ENCODE measurements at places on chromosomes 1 and 21.

- DNase-seq: no peak
Observed at GRCh38 chr1:83769594-83770318, 229.2 kb downstream of the TTLL7 start.

- DNase-seq: no peak
Observed at GRCh38 chr1:232335261-232335660, 294.7 kb downstream of the SIPA1L2 start.

DNA sequence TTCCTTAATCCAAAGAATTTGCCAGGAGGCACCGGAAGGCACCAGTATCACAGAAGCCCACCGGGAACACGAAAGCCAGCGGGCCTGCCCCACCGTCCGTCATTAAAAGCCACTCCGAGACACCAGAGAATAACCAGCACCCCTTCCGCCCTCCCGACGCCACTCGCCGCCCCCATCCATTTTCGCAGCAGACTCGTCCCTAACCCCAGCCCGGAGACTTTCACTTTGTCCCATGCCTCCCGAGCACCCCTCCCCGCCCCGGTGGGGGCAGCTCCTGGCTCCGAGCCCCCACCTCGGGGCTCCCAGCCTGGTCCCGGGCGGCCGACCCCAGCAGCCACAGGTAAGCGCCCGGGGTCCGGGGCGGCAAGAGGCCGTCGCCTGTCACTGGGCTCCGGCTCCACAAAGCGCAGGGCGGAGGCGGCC, 105.4 kb downstream of the SLC45A1 start:
- no peak for DNase-seq

GRCh38 chr1:89600451-89601224, 32.3 kb upstream of the LRRC8C start:
- no peak for DNase-seq

DNA sequence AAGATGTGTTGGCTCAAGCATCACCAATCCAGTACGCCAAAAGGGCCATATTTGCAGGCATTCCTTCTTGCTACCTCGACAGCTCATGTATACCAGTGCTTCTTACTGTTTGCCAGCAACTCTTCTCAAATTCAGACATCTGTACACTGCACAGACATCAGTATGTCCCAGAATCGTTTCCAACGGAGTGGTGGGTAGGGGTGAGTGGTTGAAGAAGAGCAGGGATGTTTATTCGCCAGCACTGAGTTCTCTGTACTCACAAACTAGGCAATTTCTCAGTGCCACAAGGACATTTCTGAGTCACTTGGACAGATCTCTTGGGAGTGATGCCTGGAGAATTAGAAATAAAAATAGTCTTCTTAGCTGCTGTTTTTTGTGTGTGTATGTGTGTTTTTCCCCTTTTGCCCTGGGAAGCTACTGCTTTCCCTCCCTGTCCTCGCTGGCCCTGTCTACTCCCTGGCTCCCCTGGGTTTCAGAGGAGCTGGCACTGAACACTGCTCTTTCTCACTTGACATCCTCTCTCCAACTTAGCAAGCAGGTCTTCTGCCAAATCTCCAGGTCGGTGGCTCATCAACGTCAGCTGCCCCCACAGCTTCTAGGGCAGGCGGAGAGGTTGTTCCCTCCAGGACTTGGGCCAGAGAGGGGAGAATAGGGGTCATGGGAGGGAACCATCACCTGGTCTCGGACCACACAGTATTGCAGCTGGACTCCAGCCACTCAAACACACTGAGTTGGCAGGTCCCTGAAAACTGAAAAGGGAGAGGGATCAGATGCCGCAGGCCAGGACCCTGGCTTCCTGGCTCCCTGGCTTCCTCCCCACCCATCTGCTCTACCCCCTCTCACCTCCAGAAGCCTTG, 90.5 kb downstream of the NMNAT2 start:
- no peak for DNase-seq

DNA sequence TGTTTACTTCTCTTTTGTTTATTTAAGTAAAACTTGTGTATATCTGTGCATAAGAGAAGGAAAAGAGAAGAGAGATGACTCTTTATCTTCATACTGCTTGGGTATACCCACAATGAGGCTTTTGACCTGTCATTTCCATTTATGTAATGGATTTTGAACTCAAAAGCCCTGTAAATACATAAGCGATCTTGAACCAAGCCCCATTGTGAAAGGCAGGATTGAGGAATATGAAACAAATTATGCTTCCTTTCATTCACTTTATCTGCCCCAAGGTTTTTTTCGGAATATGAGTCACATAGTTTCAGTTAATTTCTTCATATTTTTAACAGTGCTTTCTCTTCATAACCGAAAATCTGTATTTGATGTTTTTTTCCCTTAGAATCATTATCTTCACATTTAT, 21.4 kb downstream of the CNST start:
- no peak for DNase-seq

DNA sequence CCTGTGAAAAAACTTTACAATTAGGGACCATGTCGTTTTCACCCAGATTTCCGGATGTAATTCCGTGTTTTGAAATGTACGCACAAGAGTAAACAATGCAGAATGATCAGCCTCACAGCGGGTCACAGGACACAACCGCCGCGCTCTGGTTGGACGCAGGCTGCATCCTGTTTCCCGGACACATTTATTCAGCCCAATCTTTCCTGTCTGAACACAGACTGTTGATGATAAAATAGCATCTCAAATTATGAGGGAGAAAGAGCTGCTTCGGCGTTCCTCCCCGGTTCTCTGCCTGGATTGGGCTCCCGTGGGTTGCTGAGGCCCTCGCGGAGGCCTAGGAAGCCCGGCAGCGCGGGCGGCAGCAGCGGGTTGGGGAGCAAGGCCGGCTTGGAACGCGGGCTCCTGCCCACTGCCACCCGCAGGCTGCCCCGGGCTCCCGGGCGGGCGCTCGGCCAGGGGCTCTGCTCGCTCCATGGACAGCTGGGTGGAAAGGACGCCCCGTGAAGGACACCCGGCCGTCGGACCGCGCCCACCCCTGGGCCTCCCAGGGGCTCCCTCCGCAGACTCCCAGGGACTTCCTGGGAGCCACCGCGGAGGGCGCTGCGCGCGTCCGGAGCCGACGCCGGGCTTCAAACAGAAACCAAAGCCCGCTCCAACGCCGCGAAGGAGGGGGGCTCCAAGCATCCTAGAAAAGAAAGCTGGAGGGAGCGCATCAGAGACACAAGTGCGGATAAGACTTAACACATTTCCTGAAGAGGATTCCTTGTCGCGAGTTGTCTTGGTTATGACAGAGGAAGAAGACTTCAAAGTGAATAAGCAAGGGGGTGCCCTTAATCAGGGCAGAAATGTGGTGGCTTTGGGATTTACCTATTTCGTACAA, 122.3 kb downstream of the ESRRG start:
- peak; percentile 88 for DNase-seq

DNA sequence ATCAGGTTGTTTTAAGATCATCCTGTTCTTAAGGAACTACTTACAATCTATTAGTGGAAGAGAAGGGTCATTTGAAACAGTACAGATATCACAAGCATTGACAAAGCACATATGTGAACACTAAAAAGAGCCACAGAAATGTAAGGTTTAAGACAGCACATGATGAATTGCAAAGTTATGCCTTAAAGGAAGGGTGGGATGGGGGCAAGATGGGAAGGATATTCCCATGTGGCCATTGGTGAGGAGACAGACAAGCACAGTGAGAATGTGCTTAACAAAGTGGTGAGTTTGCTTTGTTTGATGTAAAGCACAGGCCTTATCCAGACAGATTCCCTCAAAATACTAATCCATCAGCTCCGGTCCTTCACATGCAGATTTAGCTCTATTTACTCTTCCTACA, 151.6 kb upstream of the IVNS1ABP start:
- DNase-seq: no peak

DNA sequence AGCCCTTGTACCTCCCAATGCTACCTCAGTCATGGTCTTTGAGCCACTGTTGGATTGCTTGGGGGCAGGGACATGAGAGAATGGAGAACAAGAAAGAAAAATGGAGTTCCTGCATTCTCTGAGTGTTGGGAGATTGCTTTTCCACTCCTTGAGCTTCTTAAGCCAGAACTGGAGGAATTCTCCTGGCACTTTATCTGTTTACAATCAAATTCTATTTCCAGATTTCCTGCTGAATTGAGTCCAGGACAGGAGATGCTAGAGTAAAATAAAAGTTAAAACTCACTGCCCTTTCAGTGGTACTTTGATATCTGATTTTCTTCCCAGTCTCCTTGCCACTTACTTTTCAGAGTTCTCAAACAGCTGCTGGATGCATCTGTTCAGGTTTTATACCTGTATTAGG, 24.4 kb upstream of the DEPDC1 start:
- no peak for DNase-seq

DNA sequence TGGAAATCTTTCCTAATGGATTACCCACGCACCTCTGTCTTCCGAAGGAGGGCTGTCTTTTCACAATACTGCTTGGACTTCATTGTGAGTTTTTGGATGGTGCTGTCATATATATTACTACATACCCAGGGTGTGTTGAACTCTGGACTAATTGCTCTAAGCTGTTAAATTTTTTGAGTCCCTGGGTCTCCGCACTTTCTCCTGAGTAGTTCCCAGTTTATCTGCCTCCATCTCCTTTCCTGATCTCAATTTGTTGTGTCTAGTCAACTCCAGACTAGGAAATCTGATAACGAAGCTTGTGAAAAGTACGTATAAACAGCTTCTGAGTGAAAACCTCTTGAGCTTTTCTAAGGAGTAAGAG, 211.1 kb downstream of the ROR1 start:
- no peak for DNase-seq

DNA sequence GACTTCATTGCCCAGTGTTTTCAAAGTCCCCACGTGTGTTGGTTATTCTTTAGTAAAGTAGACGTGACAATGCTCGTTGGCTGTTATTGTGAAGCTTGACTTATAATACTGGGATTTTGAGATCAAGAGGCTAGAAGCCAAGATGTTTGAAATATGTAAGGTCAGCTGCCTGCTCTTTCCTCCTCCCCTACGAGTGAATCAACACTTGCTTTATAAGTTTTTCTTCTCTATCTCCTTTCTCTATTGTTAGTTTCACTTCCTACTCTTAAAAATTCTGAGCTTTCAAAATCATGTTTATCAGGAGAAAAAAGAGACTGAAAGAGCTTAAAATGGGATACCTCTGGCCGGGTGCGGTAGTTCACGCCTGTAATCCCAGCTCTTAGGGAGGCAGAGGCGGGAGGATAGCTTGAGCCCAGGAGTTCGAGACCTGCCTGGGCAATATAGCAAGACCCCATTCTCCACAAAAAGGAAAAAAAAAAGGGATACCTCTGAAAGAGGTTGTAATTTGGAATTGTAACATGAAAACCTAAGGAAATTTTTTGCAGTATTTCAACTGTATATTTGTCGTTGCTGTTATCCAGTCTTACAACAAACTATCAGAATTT, 72.0 kb downstream of the EPB41 start:
- DNase-seq: no peak

- peak; percentile 62 for DNase-seq
Observed at GRCh38 chr21:28069450-28069923, 923.2 kb downstream of the LTN1 start.

GRCh38 chr21:43188181-43188580, 19.4 kb downstream of the CRYAA start:
- DNase-seq: no peak

GRCh38 chr1:29967261-29967660, 730.9 kb downstream of the PTPRU start:
- DNase-seq: no peak

DNA sequence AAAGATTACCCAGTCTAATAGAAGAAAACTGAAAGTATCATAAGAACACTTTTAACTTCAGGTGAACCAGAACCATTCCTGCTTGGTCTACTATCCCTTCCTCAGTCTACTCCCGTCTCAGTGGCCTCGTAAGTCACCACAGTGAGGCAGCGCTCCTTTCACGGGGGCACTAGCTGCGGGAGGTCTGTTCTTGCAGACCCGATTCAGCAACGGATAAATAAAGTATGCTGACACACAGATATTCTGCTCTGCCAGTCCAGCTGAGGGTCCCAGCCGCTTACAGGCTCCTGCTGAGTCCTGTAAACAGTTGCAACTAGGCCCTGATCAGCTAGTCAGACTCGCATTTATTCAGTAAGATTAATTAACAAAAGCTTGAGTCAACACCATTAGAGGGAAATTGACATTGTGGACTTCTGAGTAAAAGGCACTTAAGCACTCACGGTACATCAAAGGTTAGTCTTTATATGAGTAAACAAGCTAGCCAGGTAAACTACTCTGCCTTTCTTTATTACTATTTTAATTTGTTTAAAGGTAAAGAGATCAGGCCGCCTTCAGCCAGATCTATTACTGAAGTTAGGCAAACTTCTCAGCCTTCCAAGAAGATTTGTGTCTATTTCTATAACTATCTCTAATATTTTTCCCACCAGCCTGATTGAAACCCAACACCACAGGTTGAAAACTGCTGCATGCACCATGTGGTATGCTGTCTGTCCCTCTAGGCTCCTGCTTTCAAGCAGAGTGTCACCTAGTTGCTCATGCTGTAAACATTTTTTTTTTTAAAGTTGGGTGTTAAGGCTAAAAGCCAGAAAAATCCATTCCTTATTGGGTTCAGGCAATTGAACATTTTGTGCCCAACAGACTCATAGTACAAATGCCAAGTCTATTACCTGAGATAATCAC, 87.7 kb downstream of the INTS7 start:
- no peak for DNase-seq

DNA sequence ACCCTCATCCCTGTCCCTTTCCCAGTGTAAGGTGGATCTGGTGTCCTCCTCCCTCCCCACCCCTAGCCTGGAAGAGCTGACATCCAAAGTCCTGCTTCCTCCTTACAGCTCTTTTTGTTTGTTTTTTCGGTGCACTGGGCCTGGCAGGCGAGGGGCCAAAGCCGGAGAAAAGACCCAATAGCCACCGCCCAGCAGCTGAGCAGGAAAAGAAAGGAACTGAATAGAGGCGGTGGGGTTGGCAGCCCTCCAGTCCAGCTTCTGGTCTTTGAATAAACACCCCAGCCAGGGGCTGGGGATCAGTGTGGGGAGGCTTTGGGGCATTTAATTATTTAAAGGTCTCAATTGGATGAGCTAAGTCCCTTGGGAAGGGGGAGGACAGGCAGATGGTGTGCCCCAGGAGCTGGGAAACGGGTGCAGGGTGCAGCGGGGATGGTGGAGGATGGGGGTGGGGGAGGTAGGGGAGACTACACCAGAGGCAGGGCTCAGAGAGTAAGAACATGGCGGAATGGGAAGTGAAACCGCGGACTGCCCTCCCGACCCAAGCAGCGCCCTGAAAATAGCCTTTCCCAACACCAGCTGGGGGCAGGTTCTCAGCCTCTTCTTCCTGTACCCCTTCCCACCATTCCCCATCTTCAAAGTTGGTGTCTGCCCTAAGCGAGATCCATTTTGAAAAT, 20.2 kb downstream of the BTG2 start:
- no peak for DNase-seq

GRCh38 chr1:230749150-230749549, 2.0 kb downstream of the CAPN9 start:
- no peak for DNase-seq

GRCh38 chr1:25837262-25837875, 17.6 kb downstream of the MTFR1L start:
- no peak for DNase-seq

GRCh38 chr1:201487742-201488141, 18.8 kb upstream of the PHLDA3 start:
- DNase-seq: no peak

- no peak for DNase-seq
Observed at GRCh38 chr1:111587509-111588174, 31.9 kb upstream of the RAP1A start.

Measured in urothelium cell line (cell line).